ENCODE measurements at places on chromosomes 7 and 10.

GRCh38 chr7:48035967-48036478 lies 680 bp downstream of the C7orf57 start:
- DNase-seq: no peak

- DNase-seq: no peak
Observed at GRCh38 chr10:110510730-110511129, 13.0 kb downstream of the DUSP5 start.

GRCh38 chr10:110274072-110274627 lies 30.6 kb downstream of the SMNDC1 start:
- DNase-seq: no peak

GRCh38 chr10:21150166-21150565 lies 253.1 kb upstream of the NEBL start:
- no peak for DNase-seq

- DNase-seq: no peak
Observed at GRCh38 chr10:80702143-80702542, 164.4 kb downstream of the SH2D4B start.

- no peak for DNase-seq
Observed at GRCh38 chr7:99642027-99642426, 25.3 kb downstream of the ZSCAN25 start.

DNA sequence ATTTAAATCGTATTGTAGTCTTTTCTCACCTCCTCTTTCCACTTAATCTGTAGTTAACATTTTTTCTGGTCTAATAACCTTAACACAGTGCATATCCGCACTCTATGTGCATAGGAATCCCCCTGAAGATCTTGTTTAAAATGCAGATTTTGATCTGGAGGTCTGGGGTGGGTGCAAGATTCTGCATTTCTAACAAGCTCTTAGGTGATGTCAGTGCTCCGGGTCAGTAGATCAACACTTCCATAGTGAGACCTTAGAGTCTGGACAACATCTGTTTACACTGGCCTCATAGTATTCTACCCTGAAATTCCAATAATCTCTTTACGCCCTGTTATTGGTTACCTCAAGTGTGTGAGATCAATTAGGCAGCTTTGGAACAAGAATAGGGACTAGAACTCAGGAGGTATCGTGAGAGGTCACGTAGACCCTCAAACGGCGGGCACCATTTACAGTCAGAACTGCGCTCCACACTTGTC lies 434 bp upstream of the PLEKHA8 start:
- DNase-seq: no peak

DNA sequence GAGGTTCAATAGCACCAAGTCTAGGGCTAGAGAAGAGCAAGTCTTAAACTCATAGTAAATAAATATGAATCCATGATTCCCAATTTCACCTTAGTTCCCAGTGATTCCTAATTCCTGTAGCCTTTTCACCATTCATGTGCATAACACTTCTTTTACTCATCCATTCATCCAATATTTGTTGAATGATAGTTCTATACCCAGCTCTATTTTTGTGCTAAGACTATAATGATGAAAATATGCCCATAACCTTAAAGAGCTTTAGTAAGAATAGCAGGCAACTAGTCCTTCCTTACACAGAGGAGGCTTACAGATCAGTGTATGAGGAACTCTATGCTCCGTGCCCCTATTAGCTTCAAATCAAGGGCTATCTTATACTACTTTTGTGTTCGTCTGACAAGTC lies 280.2 kb upstream of the CHRM2 start:
- no peak for DNase-seq

DNA sequence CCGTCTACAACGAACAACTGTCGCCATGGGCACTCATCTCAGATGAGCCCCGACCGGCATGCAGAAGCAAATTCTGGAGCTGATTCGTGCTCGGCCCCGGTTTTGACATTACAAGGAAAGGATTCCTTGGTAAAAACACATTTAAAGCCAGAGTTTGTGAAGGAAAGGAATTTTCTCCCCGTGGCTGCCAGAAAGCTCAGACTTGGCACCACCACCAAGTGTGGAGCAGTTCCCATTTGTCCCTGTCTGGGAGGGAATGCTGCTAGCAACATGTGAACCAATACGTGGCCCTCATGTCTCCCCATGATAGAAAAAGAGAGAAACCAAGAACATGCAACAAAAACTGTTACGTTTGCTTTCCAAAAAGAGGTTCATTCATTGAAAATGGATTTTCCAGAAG lies 55.2 kb upstream of the DDC start:
- DNase-seq: no peak

- DNase-seq: no peak
Observed at GRCh38 chr7:4720225-4720624, 38.1 kb downstream of the FOXK1 start.

- no peak for DNase-seq
Observed at GRCh38 chr10:34081948-34082347, 733.1 kb downstream of the PARD3 start.

DNA sequence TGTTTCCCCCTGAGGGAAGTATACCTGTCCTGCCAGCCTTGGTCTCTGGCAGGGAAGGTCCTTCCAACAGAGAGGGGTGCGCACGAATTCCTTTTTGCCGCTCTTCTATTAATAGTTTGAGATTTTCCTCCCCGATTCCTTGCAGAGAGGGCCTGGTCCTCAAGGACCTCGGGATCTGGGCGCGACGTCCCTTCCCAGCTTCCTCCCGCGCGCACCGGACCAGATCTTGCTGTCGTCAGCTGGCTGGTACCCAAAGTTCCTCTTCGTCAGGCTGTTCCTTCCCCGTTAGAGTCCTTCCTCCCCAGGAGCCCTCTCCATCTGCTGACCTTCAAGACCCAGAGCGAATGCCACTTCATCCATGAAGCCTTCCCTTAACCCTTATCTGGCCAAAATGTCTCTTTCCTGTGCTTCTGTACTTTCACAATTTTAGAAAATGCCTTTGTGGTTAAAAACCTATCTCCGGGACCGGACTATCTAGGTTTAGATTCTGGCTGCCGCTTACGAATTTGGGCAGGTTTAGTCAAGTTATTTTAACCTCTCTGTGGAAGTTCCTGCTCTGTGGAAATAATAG lies 851 bp upstream of the GOT1 start:
- DNase-seq: no peak

DNA sequence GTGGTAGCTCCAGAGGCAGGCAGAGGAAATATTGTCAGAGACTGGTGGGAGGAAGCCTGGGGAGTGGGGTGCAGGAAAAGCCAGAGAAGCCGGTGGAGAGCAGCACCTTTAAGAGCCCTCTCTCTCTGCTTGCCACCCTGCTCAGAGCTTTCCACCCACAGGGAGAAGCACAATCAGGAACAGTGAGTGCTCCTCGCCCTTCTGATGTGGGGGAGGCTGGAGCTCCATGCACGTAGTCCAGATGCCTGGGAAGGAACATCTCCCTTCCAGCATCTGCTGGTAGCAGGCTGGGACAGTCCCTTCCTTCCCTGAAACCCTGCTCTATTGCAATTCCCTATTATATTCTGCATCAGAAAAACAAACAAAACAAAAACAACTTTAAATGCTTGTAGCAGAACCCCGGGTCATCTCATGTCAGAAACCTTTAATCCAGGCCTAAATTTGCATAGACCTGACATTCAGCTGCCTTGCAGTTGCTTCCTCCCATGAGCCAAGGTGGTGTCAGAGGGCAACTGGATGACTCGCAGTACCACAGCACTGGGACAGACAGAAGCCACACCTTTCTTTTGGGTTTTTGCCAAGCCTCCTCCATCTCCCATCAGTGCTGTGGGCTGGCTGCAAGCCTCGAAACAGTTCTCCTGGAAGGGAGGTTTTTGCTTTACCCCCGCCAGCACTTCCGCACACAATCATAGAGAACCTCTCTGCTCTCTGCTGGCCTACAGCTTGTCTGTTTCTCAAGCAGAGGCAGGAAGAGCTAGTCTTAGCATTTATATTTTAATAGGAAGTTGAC lies 13.1 kb downstream of the AVPI1 start:
- no peak for DNase-seq

DNA sequence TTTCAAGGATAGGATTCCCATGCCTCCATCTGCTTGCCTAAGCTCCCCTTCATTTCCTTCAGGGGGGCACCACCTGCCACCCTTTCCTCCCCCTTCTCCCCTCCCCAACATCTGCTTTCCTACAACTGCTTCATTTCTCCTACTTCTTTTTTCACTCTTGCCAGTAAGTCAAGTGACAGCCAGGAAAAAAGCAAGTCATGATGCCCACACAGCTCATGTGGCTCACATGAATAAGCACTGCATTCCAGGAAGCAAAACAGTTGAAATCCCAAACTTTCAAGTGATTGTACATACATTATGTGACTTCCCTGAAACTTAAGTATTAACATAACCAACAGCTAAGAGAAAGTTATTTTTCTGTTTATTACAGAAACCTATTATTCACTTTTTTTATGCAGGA lies 78.6 kb downstream of the TNS3 start:
- no peak for DNase-seq

DNA sequence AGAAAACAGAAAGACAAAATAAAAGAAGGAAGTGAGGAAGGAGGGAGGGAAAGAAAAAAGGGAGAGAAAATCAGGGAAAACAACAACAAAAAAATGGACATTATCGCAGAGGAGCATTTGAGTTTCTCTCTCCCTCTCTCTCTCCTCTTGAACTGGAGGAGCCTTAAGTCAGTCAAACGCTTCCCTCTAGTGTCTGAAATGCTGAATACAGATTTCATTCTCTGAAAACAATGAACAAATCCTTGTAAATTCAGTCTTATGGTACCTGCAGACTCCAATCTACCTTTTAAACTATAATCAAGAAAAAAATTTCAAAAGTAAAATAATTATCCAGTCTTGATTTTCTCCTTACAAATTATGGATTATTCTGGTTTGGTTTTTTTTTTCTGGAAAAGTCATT lies 89.2 kb upstream of the PFKP start:
- peak; percentile 15 for DNase-seq

- DNase-seq: no peak
Observed at GRCh38 chr10:18516851-18517250, 134.5 kb downstream of the NSUN6 start.

GRCh38 chr10:70063418-70064098 lies 10.9 kb downstream of the MACROH2A2 start:
- DNase-seq: no peak

DNA sequence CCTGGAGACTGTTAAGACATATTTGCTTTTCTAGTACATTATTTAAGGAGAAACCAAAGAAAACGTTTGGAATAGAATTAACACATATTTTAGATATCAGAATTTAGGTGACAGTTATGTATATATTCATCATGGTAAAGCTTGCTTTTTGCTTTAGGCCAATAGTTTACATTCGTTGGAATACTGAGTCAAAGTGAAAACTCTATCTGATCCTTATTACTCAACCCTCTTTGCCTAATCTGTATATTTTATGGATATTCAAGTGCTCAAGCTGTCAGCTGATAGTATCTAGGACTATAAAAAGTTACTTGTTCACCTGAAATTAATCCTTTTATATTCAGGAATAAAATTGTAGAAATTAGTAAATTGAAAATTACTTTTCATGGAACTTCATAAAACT lies 61.1 kb downstream of the VPS50 start:
- DNase-seq: no peak

DNA sequence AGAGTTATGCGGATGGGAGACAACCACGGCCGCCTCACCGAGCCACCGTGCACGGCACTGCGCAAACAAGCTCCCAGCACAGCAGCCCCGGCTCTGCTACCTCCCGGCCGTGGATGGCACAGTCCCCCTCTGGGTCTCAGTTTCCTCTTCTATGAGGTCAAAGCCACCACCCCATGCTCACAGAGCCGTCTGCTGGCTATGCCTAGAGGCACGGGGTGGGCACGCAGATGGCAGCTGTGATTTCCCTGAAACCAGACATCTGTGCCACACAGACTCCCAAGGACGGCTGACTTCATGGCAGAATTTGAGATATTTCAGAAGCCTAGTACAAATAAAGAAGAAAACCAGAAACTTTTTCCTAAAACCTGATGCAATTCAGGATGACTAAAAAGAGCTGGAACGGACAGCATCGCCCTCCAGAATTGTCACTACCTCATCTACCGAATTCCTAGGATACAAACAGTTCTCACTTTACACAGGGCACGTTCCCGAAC lies 73.2 kb downstream of the AMZ1 start:
- DNase-seq: no peak

DNA sequence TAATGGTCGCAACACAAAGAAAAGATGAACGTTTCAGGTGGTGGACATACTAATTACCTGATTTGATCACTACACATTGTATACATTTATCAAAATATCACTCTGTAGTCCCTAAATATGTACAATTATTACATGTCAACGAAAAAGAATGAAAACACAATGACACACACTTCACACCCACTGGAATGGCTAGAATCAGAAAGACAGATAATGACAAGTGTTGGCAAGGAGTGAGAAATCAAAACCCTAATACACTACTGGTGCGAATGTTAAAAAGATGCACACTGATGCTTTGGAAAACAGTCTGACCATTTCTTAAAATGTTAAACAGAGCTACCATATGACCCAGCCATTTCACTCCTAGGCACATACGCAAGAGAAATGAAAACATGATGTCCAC lies 2.3 kb downstream of the COA1 start:
- no peak for DNase-seq

GRCh38 chr10:66941491-66941890 lies 15.7 kb downstream of the LRRTM3 start:
- DNase-seq: no peak

DNA sequence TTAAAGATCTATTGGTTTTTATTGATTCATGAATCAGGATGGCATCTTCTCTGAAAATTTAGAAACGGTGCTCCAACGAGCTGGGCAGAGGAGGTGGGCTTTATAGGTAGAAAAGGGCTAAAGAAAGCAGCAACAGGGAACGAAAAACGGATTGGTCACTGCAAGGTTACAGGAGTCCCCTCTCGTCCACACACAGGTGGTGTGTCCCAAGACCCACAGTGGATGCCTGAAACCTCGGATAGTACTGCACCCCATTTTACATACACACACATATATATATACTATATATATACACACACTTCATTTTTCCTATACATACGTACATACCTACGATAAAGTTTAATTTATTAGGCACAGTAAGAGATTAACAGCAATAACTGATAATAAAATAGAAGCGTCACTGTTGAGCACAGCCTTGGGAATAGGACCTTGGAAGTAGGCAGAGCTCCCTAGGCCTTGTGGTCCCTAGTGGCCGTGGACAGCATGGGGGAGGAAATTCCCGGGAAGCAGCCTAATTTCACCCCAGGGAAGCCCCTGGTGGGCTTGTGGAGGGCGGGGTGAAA lies 737 bp upstream of the NUB1 start:
- DNase-seq: no peak

DNA sequence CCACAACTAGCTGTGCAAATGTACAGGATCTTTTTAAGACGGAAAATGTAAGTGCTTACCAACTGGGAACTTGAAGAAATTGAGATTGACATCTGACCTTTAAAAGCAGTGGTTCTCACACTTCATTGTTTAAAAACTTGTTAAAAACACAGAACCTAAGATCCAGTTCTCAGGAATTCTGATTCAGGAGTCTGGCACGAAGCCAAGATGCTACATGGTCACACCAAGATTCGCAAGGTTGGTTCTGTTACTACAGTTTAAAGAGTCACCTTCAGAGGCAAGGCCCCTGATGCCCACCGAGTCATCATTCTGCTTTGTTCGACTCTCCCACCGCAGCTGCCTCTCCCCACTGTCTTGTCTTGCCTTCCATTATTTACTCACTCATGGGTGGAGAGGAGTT lies 113.3 kb downstream of the GLI3 start:
- DNase-seq: no peak

GRCh38 chr10:110459600-110459999 lies 38.1 kb upstream of the DUSP5 start:
- no peak for DNase-seq

Data from DMS79 (cell line).